ENCODE measurements at places on chromosomes 16 and 17. TPM values are rescaled to one million over a fixed set of nuclear protein-coding genes. Genes with fewer than 3 reads are reported as not detected.

The TMEM204 gene
- not detected for total RNA-seq

The FA2H gene
- 0.14 TPM for total RNA-seq

The PERCC1 gene
- total RNA-seq: not detected

GRCh38 chr16:30382111-30382881 lies at the start of gene SEPTIN1:
TSS of gene SEPTIN1 (minus strand) at chr16:30382561. CDS start at chr16:30382542, 19 bp downstream.
- DNase-seq: no peak

GRCh38 chr17:76004750-76005262 lies 4.2 kb downstream of the CDK3 start:
- no peak for DNase-seq

- DNase-seq: no peak
These were observed 22.4 kb downstream of the NDEL1 start for GRCh38 chr17:8458128-8458527.

DNA sequence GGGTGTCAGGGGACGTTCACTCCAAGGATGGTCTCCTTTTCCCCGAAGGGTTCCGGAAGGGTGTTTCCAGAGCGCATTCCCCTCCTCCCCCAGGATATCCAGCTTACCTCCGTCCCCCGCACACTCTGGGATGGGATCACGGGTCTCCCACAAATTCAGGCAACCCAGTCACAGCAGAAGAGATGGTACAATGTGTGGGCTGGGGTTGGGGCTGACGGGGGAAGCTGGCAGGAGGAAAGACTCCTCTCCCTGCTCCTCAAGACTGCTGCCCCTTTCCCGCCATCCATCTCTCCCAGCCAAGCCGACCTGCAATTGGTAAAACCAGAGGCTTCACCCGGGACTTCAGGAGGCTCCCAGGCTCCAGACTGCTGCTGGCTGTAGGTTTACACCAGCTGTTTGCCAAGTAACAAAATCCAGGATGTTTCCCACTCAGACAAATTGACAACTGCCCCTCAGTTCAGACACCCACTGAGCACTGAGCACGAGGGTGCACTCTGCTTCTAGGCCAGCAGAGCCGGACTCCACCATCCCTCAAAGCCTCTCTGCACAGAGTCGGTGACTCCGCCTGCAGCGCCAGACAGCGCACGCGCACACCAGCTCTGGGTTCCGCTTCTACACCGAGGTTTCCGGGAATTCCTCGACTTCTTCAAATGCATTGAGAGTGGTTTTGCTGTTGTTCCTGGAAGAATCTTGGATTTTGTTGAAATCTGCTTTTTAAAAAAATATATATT lies 37.7 kb downstream of the ASPA start:
- no peak for DNase-seq

All from astrocyte (in vitro differentiated cells and primary cell).